ENCODE measurements at places on chromosomes 1 and 21.

DNA sequence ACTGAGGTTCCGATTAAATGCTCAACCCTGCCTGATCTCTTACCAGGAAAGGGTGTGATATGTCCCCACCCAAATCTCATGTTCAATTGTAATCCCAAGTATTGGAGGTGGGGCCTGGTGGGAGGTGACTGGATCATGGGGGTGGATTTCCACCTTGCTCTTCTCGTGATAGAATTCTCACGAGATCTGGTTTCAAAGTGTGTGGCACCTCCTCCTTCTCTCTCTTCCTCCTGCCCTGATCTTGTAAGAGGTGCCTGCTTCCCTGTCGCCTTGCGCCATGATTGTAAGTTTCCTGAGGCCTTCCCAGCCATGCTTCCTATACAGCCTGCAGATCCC is 34.9 kb downstream of the RSPH1 start:
- no peak for DNase-seq

DNA sequence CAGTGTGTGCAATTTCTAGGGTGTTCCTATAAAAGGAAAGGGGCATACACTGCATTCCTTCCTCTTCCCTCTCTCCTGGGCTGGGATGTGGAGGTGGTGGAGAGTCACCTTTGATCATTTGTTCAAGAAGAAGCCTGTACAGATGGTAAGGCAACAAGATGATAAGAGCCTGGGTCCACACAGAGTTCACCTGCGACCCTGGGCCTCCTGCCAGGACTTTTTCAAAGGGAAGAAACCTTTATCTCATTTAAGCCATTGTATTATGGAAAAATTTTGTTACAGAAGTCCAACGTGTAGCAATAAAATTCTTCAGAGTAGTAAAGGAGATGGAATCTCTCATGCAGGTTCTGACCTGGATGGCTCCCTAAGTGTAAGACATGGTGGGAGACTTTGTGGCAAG is 189.1 kb downstream of the MIS18A start:
- DNase-seq: no peak

- no peak for DNase-seq
Observed at GRCh38 chr1:115475252-115475651, 137.2 kb upstream of the NGF start.

GRCh38 chr1:21007876-21008275 is 168.8 kb downstream of the EIF4G3 start:
- DNase-seq: no peak

GRCh38 chr1:233328142-233328921 is 808 bp downstream of the MAP3K21 start:
- no peak for DNase-seq

DNA sequence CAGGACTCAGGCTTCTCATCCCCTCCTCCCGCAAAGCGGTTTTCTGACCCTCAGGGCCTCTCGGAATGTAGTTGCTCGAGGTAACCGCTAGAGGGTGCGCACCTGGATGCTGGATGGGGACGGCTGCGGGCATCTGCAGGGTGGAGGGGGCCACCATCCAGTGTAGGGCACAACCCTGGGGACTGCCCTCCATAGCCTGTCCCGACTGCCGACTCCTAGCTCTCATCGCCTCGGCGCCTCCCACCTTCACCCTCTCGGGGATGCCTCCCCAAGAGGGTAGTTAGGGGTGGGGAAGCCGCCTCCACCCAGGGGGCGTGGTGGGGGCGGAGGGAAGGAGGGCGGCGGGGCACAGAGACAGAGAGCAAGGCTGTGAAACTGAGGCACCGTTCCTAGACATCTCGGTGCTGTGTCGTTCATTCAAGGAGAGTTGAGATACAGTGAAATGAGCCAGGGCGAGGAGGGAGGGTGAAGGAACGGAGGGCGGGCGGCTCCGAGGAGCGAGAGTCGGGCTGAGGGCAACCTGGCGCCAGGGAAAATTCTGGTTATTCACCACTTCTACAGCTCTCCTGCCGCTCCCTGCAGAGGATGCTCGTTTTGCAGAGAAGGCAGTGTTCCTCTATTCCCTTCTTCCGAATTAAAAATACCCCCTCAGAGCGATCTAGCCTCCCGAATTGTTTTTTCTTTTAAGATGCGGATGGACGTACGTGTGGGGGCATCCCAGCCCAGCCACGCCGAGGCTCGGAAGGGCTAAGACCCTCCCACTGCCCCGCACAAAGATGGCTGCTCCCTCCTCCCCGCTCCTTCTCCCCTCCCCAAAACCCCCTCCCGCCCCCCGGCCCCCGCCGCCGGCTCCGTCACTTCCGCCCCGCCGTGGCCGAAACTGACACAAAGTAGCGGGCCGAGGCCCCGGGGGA is at the start of gene ATP8B2:
Gene ATP8B2 (plus strand): TSS at position 857 of the 914 bp plus-strand sequence. CDS start 2,617 bp downstream, outside the sequence.
- peak; percentile 73 for DNase-seq
